ENCODE measurements at places on chromosomes 12 and 14. TPM values are rescaled to one million over a fixed set of nuclear protein-coding genes. Genes with fewer than 3 reads are reported as not detected.

The DDX11 gene
- 51.7 TPM for total RNA-seq

The RASSF9 gene
- total RNA-seq: 1.9 TPM

GRCh38 chr12:64826234-64826633 lies 1.8 kb downstream of the TBC1D30 start:
- no peak for DNase-seq
- H3K4me3 ChIP-seq: no peak overlapping the region
- H3K27me3 ChIP-seq: peaks cover 52% of the 10 kb centered on the region
- H3K4me1 ChIP-seq: peaks cover 24% of the 10 kb centered on the region

DNA sequence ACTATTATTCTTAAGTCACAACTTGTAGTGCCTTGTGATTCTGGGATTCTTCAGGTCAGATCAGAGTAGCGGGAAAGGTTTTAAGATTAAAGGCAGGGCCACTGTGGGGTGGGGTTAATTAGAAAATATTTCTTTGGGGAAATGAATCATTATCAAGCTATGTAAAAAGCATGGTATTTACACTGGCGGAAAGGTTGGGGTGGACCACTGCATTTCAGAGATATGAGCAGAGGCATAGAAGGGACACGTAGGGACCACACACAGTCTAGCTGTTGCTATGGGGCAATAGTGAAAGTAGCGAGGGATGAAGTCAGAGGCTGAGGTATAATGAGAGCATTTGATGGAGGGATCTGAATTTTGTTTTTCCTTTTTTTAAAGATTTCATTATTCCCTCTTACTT lies 31.7 kb upstream of the KCNH3 start:
- no peaks in the 10 kb centered on the region for H3K27me3 ChIP-seq
- no peak overlapping the region for H3K27ac ChIP-seq
- no peak overlapping the region for H3K4me3 ChIP-seq

GRCh38 chr14:74502236-74503019 lies 8.9 kb downstream of the ISCA2 start:
- no peak for DNase-seq
- H3K36me3 ChIP-seq: peaks cover 27% of the 10 kb centered on the region
- H3K4me1 ChIP-seq: peaks cover 26% of the 10 kb centered on the region
- H3K27me3 ChIP-seq: no peaks in the 10 kb centered on the region
- H3K4me3 ChIP-seq: no peak overlapping the region
